ENCODE measurements at places on chromosomes 16 and 17. TPM values are rescaled to one million over a fixed set of nuclear protein-coding genes. Genes with fewer than 3 reads are reported as not detected.

Gene WFDC1
- total RNA-seq, result 6.7 TPM

Gene PTGES3L
- 0.09 TPM for total RNA-seq

Gene TAT
- total RNA-seq, result not detected

Gene ATP2A3
- 2.6 TPM for total RNA-seq

Gene ABCA8
- 50.3 TPM for total RNA-seq

Gene C16orf89
- total RNA-seq, result 3.3 TPM

Gene KRTAP2-3
- total RNA-seq, result not detected

Gene PRSS8
- under 0.01 TPM for total RNA-seq

Gene ARMC7
- total RNA-seq, result 2.1 TPM

Gene PLA2G10
- total RNA-seq, result not detected

Gene HOXB9
- total RNA-seq, result not detected

Gene RPUSD1
- total RNA-seq, result 12.8 TPM

Gene ADCY9
- 42.0 TPM for total RNA-seq

Gene PRSS21
- not detected for total RNA-seq

Gene COG7
- 17.7 TPM for total RNA-seq

Gene MSL1
- total RNA-seq, result 30.2 TPM

Gene CES3
- total RNA-seq, result 0.14 TPM

Gene RPRML
- not detected for total RNA-seq

Gene PABPN1L
- not detected for total RNA-seq

Measured in smooth muscle cell of bladder (primary cell).